HEK293T (cell line): ENCODE measurements at places on chromosomes 3 and 15.

GRCh38 chr3:188947401-188948280, 224.1 kb upstream of the TPRG1 start:
- peak; percentile 79 for DNase-seq

- no peak for DNase-seq
These were observed 8.2 kb upstream of the SNTN start for GRCh38 chr3:63644212-63644797.

- DNase-seq: no peak
These were observed 2.3 kb upstream of the CMC1 start for GRCh38 chr3:28239108-28239507.

- DNase-seq: no peak
These were observed 27.9 kb upstream of the SLC12A8 start for GRCh38 chr3:125240496-125240895.
